GM06990 (cell line): ENCODE measurements at places on chromosomes 13 and 19.

DNA sequence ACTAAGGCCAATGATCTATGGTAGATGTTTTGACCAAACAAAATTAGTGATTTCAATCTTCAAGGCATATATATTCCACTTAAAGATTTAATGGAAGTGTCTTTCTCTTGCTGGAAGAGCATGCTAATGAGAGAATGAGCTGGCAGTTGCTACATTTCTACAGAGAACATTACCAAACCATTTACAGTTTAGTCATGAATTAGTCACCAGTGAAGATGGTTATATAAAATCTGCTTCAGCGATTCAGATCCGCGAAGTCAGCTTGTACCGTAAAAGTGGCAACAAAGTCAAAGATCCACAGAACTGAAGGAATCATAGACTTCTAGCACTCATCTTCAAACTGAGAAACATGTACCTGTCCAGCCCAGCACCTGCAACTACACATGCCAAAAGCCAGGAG lies 156.3 kb downstream of the SLITRK5 start:
- no peak for DNase-seq

- no peak for DNase-seq
Observed at GRCh38 chr13:50387051-50387581, 371.9 kb downstream of the KCNRG start.

- DNase-seq, result no peak
Observed at GRCh38 chr13:32537580-32538142, 934 bp downstream of the N4BP2L2 start.

GRCh38 chr19:35353635-35354034 lies 4.6 kb upstream of the FFAR3 start:
- DNase-seq, result no peak

DNA sequence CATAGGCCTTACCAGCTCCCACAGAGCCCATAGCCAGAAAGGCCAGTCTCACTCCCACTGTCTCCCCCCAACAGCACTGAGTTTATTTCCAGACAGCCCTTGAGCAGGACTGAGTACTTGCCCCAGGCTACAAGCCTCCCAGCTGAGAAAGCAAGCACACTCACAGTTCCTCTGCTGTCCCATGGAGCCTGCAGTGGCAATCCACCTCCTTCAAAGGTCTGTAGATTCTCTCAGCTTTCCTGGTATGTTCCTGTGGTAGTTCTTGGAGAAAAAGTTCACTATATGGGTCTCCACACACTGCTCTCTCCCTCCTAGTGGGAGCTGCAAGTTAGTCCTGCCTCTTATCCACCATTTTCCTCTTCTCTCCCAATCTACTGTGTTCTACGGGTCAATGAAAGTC lies 728.7 kb downstream of the DIAPH3 start:
- no peak for DNase-seq

DNA sequence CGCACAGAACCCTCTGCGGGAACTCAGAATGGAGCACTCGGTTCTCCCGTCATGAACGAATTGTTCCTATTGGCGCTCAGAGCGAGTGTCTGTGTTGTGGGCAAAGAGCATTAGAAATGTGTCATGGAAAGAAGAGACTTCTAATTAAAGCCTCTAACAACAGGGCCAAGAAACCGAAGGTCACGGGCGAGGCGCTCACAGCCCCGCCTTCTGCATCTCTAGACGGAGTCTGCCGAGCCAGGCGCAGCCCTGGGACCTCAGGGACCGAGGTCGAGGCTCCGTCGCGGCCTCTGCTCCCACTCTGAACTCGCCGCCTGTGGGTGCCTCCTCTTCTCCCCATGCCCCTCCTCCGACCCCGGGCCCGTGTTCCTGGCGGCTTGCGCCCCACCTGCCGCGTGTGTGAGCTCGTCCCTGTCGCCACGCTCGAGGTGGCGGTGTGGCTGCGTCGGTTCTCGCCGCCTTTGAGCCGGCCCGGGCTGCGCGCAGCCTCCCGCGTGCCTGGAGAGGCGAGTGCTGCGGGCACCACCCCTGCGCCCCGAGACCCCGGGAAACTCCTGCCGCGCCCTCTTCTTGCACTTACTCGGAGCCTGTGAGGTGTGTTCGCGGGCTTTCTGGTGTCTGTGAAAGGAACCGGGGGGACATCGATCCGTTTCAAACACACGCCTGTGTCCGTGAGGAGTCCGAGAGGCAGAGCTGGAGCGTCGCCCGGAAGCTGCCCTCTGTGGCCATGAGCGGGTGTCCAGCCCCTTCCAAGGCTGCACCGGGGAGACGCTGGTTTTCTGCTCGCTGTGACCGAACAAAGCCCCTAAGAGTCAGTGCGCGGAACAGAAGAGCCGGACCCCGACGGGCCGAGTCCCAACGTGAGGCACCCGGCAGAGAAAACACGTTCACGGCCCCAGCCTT lies 45.4 kb upstream of the SPACA7 start:
- DNase-seq, result no peak

DNA sequence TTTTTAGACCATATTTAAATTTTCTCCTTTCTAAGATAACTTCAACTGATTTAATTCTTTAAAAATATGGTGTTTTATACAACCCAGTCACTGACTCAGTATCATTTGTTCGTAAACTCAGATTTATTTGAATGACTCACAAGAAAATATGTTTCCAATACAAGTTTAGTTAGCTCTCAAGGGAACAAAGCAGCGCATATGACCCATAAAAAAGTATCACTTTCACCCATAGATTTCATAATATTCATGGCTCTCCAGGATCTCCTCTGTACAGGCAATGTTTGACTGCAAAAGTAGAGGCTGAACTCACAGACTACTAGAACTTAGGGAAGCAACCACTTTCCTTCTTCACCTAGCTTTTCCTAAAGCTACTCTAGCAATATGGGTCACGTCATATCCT lies 405.6 kb upstream of the PCDH9 start:
- DNase-seq, result no peak

GRCh38 chr13:99977912-99978798 lies 3.4 kb upstream of the ZIC2 start:
- DNase-seq, result no peak
